Activated T-cell treated with anti-CD3 and anti-CD28 coated beads for 1 hour (primary cell): ENCODE measurements at places on chromosomes 2 and 18.

DNA sequence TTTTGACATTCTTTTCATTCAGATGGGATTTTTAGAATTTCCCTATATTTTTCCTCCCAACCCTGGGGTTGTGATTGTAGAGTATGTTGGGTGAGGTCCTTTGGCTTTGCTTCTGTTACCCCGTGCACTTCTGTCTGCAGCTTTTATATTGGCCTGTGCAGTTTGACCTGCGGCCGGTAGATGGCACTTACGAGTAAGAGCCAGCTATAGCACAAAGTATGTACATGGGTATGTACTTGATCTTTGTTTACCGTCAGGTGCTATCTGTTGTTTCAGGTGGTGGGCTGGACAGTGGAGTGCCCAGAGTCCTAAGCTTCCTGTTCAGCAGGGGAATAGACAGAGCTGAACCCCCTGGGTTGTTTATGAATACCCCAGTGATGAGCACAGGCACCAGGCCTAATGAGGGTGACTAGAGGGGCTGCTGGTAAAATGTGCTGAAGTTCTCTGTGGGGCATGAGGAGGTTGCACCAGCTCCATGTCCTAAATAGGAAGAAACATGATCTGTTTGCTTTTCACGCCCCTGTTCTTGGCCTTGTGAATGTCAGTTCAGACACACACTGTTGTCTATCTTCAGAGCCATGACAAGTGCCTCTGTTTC lies 58.9 kb upstream of the THUMPD2 start:
- no peak for DNase-seq

DNA sequence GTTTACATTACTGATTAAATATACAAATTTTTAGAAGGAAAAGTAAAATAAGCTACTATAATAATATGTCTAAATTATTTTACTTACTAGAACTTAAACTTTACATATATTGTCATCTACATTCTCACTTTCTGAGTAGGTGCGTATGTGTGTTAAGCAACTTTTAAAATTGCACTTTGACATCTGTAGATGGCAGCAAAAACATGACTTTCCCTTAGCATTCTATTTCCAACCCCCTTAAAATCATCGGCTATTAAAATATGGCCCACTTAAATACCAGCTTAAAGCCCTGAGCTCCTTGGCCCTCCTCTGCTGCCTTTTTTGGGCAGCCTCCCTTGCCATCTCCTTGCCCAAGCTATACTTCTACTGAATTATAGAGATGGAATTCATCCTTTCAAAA lies 78.0 kb downstream of the UPP2 start:
- DNase-seq: no peak

- no peak for DNase-seq
Observed at GRCh38 chr2:43325107-43325811, 98.9 kb upstream of the ZFP36L2 start.

DNA sequence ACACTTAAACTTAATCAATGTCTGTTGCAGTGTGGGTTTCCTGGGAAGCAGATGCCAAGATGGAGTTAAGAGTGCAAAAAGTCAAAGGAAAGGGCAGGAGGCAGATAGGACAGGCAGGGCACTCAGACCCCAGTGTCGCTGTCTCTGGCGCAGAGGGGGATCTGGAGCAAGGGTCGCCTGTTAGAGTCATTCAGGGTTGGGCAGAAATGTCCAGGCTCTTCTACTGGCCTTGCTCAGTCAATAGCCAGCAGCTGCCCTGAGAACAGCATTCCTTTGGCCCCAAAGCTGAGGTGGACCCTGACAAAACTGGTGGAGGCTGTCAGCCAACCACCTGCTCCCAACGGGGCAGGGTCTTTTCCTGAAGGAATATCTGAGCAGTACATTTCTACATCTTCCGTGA lies 97.1 kb upstream of the SLC66A3 start:
- no peak for DNase-seq

- no peak for DNase-seq
Observed at GRCh38 chr18:72273025-72273424, 271.1 kb downstream of the CBLN2 start.

DNA sequence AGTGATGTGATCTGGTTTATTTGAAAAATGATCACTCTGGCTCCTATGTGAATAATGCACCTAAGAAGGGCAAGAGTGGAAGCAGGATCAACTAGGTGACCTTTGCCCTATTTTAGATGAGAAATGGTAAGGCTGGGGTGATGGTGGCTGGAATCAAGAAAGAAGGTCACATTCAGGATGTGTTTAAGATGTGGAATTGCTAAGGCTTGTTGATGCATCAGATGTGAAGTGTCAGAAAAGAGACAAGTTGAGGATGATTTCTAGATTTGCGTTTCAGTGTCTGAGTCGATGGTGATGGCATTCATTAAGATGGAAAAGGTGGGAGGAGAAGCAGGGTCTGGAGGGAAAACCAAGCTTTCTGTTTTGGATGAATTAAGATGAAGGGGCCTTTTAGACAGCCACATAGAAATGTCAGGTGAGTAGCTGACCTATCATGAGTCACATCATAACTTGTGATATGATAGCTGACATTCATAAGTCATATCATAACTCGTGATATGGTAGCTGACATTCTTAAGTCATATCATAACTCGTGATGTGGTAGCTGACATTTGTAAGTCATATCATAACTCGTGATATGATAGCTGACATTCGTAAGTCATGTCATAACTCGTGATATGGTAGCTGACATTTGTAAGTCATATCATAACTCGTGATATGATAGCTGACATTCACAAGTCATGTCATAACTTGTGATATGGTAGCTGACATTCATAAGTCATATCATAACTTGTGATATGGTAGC lies 101.2 kb upstream of the SEC11C start:
- DNase-seq: no peak

- DNase-seq: no peak
Observed at GRCh38 chr2:239315308-239315707, 85.5 kb downstream of the HDAC4 start.

- no peak for DNase-seq
Observed at GRCh38 chr2:67006373-67006960, 390.7 kb upstream of the ETAA1 start.

- peak; percentile 50 for DNase-seq
Observed at GRCh38 chr18:45974088-45974536, 7.0 kb upstream of the EPG5 start.

GRCh38 chr2:42137125-42137841 lies 31.9 kb upstream of the EML4 start:
- DNase-seq: no peak

GRCh38 chr2:50624506-50624905 lies 407.4 kb downstream of the NRXN1 start:
- DNase-seq: no peak

DNA sequence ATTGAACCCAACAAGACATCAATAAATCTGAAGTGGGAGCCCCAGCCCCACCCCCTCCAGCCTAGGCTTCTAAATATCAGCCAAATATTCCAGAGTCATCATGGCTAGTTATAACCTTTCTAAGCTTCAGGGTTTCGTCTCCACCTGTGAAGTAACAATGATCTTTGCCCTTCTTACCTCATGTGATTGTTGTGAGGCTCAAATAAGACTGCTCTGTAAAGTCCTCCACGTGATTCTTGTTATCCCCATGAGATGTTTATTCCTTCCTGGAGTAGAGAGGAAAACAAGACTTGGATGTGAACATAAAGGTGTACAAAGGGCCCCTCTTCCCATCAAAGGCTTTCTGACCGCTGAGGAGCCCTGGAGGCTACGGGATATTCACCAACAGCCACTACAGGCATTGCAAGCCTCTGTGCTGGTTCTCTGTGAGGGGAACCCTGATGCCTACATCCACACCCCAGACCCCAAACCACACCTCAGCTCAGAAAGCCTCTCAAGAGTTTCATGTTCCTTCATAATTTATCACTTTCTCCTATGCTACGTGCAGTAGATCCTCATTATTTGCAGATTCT lies 20.1 kb upstream of the REEP1 start:
- no peak for DNase-seq

DNA sequence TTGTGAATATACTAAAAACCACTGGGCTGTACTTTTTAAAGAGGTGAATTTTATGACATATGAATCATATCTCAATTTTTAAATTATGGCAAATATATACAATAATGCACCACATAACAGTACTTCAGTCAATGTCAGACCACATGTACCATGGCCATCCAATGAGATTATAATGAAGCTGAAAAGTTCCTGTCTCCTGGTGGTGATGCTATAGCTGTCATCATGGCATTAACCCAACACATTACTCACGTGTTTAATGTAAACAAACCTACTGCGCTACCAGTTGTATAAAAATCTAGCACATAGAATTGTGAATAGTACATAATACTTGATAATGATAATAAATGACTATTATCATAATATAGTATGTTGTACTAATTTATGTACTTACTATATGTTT lies 77.6 kb upstream of the ID2 start:
- no peak for DNase-seq

- no peak for DNase-seq
Observed at GRCh38 chr2:54531558-54531957, 75.4 kb downstream of the SPTBN1 start.
